NCI-H510A treated with DMSO at 0.1 percent for 48 hours (cell line): ENCODE measurements at places on chromosomes 5 and 9.

DNA sequence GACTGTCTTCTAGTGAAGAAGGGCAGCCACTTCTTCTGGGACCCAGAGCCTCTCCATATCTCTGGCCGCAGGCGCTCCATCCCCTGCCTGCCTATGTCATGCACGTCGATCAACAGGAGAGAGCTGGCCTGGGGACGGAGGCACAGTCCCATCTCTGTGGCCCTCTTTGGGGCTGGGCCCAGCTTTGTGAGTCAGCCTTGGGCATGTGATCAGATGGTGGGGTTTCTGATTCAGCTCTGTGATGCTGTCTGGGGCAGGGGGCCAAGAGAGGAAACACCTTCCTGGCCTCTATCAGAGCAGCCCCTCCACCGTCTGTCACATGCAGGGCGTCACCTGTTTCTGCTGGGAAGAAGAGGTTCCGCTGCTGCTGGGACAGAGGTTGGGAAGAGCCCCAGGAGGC is 72.6 kb downstream of the MVB12B start:
- no peak for DNase-seq

- DNase-seq, result no peak
Measured at GRCh38 chr9:121088576-121088975, 13.8 kb downstream of the CNTRL start.

DNA sequence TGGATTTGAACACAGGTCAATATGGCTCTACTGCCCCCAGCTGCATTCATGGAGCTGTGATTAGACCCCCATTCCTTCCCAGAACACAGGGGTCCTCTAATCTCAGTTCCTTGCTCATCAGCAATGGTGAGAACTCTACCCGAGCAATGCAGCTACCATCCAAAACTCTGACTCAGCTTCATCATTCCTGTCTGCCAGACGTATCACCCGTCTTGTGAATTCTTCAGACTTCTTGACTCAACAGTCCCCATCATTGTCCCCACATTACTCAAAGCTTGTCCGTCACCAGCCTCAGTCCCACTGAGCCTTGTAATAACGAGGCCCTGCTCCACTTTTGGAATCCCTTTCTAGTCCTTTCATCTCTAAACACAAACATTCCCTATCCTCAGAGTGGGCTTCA is 36.3 kb upstream of the STX17 start:
- DNase-seq, result no peak

GRCh38 chr5:136087961-136088871 is 44.4 kb upstream of the SMAD5 start:
- no peak for DNase-seq

DNA sequence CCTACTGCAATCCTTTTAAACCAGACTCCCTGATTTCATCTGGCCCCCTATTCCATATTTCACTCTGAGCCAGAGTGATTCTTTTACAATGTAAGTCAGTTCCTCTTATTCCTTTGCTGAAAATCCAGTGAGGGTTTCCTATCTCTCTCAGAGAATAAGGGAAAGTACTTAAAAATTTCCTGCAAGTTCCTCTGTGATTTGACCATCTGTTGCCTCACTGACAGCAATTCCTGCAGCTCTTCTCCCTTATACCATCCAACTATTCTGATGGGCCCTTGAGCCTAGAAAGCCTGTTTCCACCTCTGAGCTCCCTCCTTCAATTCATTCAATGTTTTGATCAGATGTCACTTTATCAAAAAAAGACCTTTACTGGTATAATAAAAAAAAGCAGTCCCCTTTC is 317.1 kb upstream of the CCNH start:
- DNase-seq, result no peak

DNA sequence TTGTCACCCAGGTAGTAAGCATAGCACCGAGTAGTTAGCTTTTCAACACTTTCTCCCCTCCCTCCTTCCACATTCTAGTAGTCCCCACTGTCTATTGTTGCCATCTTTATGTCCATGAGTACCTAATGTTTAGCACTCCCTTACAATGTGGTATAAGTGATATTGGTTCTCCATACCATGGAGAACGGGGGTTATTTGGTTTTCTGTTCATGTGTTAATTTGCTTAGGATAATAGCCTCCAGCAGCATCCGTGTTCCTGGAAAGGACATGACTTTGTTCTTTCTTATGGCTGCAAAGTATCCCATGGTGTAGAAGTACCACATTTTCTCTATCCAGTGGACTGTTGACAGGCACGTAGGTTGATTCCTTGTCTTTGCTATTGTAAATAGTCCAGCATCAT is 353.9 kb downstream of the ADGRV1 start:
- no peak for DNase-seq

- peak; percentile 57 for DNase-seq
Measured at GRCh38 chr5:66987949-66988838, 208.4 kb downstream of the CD180 start.

- DNase-seq, result peak; percentile 89
Measured at GRCh38 chr9:90107040-90107725, 502.4 kb downstream of the GADD45G start.

- DNase-seq, result no peak
Measured at GRCh38 chr5:134568761-134569695, 43.6 kb downstream of the JADE2 start.

DNA sequence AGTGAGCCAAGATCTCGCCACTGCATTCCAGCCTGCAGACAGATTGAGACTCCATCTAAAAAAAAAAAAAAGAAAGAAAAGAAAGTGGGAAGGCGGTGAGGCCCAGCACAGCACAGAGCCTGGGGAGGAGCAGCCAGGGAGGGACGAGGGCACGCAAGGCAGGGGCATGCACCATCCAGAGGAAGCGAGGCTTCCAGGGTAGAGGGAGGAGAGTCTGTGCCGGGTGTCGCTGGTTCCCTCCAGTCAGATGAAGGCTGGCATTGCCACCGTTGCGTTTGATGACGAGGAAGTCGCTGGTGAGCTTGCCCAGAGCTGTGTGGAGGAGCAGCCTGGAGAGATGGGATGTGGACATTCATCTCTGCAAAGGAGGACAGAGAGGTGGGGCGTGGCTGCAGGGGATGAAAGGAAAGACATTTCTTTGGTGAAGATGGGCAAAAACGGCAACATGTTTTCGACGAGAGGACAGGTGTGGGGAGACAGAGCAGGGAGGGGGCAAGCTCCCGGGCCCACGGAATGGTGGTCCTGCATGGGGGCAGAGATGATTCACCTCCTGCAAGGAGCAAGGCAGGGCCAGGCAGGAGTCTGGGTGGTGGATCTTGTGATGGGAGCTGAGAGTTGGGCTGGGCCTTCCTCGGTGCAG is 18.6 kb upstream of the OLFM1 start:
- no peak for DNase-seq

DNA sequence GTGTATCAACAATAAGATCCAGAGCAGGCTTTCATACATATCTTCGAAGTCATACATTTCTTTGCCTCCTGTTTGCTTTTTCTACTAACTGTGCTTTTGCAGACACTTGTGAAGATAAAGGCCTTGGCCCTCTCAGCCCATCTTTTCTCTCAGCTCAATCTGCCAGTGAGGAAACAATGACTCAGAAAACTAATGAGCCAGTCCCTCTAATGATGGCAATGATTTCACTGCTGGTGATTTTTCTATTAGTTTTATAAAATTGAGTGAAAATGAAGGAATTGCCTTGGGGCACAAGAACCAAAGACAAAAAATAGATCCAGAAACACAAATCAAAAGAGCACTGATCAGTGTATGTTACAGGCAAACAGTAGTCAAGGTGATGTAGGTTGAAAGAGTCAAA is 167.7 kb upstream of the PPP2R2B start:
- no peak for DNase-seq

GRCh38 chr5:124806373-124807077 is 60.1 kb upstream of the ZNF608 start:
- peak; percentile 91 for DNase-seq

DNA sequence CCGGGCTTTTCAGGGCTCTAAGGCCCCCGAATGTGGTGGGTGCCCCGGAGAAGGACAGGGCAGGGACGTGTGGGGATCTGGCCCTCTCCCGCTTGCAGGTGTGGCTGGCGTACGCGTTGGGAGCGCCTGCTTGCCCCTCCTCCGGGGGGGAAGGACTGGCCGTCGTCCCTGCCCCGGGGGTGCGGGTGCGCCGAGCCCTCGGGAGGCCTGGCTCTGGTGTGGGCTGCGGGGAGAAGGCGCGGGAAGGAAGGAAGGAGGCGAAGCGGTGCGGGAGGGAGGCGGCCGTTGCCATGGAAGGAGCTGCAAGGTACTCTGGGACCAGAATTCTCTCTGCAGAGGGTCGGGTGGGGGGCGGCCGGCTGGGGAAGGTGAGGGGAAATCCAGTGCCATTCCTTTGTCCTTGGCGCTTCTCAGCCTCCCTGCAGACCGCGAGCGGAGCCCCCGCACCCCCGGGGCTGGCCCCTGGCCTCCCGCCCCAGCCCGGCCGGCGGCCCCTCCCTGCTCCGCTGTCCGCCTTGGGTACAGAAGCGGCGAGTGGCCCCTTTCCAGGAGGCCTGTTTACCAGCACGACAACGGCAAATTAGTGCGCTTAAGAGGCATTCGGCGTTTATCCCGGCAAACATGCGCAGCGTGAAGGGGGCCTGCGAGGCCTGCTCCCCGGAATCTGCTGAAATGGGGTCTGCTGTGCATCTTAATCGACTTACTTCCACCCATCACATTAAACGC is 67.1 kb upstream of the UNC5A start:
- DNase-seq, result peak; percentile 8

DNA sequence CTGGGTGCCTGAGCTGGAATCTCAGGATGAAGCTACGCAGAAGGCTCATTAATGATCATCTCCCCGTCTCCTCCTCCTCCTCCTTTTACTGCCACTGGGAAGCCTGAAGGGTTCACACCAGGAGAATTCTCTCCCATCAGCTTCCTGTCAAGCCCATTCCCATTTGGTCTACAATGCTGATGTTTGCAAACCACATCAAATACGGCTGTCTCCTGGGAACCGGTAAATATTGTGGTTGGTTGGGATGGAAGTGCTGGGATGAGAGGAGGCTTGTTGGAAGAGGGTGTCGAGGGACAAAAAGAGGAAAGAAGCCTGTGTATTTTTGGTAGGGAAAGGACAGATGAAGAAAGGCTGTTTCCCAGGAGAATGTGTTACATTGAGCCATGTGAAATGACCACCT is 13.2 kb upstream of the S1PR3 start:
- DNase-seq, result no peak

DNA sequence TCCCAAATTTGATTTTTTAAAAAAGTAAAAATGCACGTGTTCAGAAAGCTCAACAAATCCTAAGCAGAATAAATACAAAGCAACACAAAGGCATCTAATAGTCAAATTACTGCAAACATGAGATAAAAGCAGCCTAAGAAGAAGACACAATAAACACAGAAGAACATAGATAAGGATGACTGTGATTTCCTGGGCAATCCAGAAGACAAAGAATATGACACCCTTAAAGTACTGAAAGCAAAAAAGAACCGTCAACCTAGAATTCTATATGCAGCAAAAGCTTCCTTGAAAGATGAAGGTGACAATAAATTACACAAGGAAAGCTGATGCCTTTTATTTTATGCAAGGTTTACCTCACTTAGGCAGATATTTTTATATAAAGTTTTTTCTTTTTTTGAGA is 58.2 kb downstream of the NACC2 start:
- no peak for DNase-seq

DNA sequence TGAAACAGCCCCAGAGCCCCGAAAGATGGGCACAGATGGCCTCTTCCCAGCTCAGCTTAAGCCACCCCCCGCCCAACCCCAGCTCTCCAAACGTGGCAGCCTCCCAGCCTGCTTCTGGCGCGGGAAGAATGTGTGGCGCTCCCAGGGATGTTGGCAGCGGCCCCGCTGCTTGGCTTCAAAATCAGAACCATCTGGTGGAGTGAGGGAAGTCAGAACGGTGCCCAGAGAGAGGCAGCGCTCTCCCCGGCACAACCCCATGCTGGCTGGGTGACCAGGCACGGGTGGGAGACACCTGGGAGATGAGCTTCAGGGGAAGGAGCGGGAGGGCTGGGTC is 72.7 kb upstream of the ORM1 start:
- no peak for DNase-seq

DNA sequence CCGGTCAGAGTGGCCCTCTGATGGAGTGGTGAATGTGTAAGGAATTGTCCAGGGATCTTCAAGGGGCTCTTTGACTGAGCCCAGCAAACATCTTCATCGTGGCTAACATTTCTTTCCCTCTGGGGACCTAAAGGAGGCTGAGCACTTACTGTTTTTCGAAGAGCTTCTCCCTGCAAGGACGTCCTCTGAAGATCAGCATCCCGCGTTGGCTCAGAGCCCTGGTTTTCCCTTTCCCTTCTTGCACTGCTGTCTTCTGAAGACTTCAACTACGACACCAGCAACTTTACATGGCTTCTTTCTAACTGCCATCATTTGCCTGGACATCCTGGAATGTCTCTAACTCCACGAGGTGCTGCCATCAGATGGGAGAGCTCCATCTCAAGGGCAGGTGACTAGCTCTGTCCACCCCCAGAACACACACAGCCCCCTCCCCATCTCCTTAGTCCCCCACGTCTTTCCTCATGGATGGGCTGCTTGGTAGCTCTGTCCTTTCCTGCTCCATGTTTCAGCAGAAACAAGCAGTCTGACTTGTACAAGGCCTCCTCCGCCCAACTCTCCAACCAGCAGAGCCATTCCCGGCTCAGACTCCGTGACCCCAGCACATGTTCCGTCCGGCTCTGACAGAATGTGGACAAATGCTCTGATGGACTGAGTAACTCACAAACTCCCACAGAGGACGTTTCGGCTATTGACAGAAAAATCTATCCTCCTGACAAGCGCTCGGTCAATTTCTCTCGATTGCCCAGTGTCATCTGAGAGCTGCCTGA is 17.1 kb downstream of the SHB start:
- no peak for DNase-seq

GRCh38 chr5:93708442-93708841 is 33.0 kb downstream of the POU5F2 start:
- DNase-seq, result no peak

DNA sequence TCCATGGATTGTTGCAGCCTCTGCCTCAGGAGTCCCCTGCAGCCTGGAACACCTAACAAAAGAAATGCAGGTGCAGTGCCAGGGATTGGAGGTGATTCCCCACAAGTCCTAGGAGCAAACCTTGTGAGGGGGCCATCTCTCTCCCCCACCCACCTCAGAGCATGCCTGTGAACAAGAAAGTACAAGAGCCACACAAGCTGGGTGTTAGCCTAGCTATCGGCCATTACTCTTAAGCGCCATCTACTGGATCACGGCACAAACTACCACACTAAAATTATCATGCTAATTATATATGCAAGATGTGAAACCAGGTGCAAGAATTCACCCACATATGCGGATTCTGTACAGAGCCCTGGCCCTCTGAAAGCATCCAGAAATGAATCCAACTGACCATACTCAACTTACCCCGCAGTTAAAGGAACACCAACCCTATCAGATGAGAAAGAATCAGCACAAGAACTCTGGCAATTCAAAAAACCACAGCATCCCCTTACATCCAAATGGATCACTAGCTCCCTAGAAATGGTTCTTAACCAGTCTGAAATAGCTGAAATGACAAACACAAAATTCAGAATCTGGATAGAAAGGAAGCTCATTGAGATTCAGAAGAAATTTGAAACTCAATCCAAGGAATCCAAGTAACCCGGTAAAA is 16.5 kb upstream of the PRSS3 start:
- DNase-seq, result peak; percentile 78

- no peak for DNase-seq
Measured at GRCh38 chr5:157926977-157927376, 68.0 kb upstream of the CLINT1 start.

DNA sequence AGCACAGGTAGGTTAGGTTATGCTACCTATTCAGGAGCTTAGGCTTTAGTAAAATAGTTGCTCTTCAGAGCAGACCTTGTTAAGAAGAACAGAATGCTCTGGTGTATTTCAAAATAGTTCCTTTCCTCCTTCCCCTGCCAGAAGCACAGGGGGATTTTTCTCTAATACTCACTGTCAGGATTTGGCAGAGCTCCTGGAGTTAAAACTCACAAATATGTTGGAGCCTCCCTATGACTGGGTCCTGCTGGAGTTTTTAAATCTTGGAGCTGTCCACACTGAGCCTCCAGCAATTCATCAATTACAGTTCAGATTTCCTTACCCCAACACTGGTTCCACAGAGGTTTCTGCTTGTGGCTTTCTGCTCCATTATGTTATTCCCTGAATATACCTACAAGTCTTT is 1233.8 kb upstream of the WWC1 start:
- no peak for DNase-seq
